NCI-H2171 treated with DMSO at 0.1 percent for 48 hours (cell line): ENCODE measurements at places on chromosomes 12 and 14.

GRCh38 chr14:90321891-90322290 is 9.8 kb downstream of the NRDE2 start:
- DNase-seq = no peak

DNA sequence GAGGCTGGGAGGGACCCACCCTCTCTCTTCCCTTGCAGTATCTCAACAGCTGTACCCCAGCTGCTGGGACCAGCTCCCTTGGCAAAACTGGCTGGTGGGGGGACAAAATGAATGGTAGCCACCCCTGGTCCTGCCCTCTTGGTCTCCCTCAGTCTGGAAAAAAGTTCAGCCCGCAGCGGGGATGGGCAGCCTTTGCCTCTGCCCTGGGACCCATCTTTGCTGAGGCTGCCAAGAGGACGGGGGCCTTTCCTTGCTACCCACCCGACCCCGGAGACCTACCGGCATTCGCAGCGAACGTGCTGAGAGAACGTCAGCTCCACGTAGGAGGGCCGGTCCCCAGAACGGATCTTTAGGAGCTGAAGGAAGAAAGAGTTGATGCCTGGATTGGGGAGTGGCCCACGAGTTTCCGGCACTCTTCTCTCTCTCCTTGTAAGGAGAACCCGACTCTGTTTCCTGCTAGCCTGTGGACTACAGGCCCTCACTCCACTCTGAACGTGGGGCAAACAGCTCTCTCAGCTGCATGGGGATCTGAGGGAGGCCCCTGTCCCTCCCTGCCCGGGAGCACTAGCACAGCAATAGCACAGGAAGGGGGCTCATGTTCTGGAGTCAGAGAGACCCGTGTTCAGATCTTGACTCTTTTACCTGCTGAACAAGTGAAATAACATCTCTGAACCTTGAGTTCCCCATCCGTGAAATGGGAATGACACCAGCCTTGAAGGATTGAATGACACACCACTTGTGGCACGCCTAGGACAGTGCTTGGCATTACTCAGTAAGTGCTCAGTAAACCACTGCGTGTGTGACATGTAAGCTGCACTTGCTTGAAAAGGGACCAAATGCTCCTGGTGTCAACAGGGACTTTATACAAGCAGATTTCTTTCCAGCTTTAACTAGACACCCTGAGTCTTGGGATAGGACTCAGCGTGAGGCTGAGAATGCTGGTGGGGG is 6.9 kb downstream of the PGF start:
- DNase-seq = no peak

DNA sequence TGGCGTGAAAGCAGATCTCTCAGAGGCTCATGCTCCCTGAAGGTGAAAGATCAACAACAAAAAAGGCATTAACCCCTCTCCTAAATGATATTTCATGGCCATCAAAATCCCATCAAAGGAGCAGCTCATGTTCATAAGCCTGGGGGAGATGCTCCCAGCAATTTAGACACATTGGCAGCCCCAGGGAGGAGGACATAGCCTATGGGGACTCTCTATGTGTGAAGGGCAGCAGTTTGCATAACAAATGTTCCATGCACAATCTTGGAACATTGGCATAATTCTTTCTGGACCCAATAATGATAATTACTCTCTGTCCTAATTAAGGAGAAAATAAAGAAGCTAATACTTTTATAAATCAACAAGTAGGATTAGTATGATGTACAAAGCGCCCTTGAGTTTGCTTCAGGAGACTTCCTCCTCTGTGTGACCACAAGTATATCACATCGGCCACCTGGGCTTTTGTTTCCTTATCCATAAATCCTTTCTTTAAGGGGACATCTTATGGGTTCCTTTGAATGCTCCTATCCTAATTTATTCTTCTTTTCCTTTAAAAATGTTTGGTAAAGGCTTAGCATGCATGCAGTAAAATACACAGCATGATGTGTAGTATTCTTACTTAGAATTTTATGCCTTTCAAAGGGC is 161.9 kb upstream of the PLEKHG7 start:
- DNase-seq = no peak

GRCh38 chr12:131188131-131189050 is 234.7 kb downstream of the ADGRD1 start:
- peak; percentile 40 for DNase-seq

DNA sequence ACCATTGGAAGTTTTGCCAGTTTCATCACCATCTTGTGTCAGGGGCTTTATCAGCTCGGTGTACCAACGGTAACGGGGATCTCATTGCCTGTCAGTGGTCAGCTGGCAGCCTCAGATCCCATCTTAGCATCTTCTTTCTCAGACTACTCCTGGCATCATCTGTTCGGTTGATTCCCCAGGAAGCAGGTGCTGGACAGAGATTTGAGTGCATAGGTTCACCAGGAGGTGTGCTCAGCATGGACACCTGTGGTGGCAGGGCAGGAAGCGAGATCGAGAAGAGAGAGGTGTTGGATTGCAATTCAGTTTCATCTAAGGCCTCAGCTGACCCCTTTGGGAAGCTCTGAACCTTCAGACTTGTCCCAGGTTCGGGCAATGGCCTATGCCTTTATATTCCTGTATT is 76.0 kb downstream of the C12orf75 start:
- DNase-seq = no peak

- no peak for DNase-seq
These were observed 358 bp downstream of the ELK3 start for GRCh38 chr12:96194576-96194889.

GRCh38 chr12:50555471-50555885 is 50.7 kb downstream of the DIP2B start:
- no peak for DNase-seq

- DNase-seq = no peak
These were observed 62.3 kb upstream of the RFLNA start for GRCh38 chr12:124232654-124232987.

GRCh38 chr12:116882742-116883141 is 1.5 kb upstream of the HRK start:
- DNase-seq = no peak

DNA sequence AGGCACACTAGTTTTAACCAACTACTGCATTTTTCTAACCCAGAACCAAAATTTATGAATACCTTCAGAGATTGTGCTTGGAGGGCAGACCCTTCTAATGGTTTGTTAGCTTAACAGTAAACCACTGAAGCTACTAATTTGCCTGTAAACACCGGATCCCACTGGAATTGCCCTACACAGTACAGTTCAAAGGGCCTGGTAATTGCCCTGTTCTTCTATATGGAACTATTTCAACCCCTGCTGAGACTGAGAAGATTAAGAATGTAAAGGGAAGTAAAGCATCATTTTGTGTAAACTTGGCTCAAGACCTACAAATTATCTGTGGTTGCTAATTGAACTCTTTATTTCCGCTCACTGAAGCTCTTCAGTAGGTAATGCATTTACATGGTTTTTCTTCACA is 468.1 kb downstream of the NPAS3 start:
- DNase-seq = no peak

DNA sequence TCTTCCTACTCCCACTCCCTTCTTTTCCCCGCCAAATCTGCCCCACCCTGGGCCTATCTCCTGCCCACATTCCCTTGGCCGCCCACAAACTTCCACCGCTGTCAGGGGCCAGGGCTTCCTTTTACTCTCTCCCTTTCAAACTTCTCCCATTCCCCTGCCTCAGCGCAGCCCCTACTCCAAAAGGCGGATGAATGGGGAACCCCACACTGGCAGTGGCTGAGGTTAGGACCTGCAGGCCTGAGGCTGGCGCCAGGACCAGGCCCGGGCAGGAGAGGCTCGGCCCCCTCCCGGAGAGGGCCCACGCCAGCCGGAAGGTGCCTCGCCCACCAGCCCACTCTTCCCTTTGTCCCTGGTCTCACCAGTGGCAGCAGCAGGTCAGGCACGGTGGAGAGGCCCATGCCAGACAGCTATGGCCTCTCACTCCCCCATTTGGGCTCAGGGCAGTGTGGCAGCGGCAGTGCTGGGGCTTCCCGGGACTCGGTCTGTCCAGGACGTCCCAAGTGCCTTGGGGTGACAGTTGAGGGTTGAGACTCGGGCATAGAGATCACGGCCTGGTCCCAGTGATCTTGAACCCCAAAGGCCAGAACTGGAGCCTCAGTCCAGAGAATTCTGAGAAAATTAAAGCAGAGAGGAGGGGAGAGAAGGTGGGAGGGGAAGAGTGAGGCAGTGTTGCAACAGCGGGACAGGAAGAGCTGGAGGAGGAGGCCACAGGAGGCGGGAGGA is at the start of gene TNFRSF1A:
Gene TNFRSF1A (minus strand): TSS at position 660 of the 723 bp plus-strand sequence. CDS start 262 bp downstream, at position 398.
- DNase-seq = no peak

GRCh38 chr12:95083938-95084337 is 10.5 kb upstream of the NR2C1 start:
- no peak for DNase-seq

DNA sequence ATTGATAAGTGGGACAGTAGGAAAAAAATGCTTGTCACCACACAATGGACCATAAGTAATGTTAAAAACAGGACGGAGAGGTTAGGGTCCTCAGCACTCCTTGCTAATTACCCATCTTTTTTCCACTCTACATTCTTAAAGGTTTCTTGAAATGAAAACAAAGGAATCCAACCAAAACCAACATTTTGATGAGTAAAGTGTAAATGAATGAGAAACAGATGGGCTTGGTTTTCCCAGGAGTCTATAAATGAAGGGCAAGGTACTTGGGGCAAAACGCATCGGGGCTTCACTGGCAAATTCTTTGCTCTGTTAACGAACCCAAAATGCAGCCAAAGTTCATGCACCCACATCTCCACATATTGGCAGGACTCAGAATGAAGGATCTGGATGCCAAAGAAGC is 129.2 kb upstream of the BMP4 start:
- no peak for DNase-seq

DNA sequence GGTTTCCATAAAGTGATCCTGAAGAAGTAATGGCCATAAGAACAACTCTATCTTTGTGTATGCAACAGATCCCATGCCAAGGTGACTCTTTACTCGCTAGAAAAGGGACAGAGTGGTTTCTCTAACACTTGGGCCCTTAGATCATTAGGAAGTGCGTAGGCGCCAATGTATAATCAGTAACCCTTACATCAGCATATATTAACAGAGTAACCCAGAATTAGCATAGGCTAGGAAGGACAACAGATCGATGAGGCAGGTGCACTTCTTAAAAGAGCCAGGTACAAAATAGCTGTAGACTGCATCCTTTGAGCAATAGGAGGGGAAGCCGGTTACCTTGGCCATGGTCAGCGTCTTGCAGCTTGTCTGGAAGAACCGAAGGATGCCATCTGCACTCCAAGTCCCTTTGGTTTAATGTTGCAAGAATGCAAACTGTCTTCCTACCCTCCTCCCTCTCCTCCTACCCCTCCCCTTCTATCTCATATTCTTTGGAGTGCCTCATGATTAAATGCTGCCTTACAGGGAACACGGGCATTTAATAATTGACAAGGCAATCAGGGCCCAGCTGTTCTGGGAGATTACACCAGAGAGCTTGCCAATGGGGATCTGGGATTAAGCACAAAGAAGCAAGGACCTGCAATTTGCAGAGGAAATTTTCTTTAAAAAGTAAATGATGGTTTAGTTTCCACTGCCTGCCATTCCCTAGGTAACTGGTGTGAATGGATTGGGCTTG is 8.0 kb downstream of the GSG1 start:
- DNase-seq = no peak

- no peak for DNase-seq
These were observed 237.1 kb downstream of the GPHN start for GRCh38 chr14:66745078-66745477.

GRCh38 chr14:33908540-33909223 is 42.2 kb downstream of the EGLN3 start:
- DNase-seq = no peak

GRCh38 chr12:98453070-98453469 is 62.3 kb upstream of the TMPO start:
- no peak for DNase-seq

GRCh38 chr12:131583090-131583712 is 127.7 kb upstream of the SFSWAP start:
- DNase-seq = no peak

- peak; percentile 93 for DNase-seq
These were observed 64.1 kb upstream of the EGLN3 start for GRCh38 chr14:34014936-34015335.

DNA sequence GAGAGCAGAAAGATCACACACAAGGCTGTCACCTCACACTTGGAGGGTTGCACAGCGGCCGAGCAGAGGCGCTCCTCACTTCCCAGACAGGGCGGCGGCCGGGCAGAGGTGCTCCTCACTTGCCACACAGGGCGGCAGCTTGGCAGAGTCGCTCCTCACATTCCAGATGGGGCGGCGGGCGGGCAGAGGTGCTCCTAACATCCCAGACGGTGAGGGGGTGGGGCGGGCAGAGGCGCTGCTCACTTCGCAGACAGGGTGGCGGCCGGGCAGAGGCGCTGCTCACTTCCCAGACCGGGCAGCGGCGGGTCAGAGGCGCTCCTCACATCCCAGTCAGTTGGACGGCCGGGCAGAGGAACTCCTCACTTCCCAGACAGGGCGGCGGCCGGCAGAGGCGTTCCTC is 9.1 kb downstream of the TMBIM4 start:
- no peak for DNase-seq

- no peak for DNase-seq
These were observed 17.6 kb downstream of the PHLDA1 start for GRCh38 chr12:76014007-76014406.

DNA sequence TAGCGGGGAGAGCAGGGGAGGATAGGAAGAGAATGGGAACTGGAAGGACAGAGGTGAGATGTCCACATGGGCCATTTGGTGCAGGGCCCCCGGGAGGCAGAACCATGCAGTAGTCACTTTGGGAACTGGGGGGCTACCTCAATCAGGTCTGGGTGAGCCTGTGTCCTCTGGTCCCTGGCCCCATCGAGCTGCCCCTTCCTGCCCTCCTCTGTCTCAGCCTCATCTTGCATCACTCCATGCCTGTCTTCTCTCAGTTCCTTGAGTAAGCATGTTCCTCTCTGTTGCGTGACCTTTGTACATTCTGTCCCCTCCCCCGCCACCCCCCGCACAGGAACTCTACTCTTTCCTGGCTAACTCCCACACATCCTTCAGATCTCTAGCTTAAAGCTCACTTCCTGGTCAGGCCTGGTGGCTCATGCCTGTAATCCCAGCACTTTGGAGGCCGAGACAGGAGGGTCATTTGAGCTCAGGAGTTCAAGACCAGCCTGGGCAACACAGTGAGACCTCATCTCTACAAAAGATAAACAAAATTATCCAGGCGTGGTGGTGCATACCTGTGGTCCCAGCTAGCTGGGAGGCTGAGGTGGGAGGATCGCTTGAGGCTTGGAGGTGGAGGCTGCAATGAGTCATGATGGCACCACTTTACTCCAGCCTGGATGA is 23.2 kb downstream of the FOS start:
- no peak for DNase-seq

DNA sequence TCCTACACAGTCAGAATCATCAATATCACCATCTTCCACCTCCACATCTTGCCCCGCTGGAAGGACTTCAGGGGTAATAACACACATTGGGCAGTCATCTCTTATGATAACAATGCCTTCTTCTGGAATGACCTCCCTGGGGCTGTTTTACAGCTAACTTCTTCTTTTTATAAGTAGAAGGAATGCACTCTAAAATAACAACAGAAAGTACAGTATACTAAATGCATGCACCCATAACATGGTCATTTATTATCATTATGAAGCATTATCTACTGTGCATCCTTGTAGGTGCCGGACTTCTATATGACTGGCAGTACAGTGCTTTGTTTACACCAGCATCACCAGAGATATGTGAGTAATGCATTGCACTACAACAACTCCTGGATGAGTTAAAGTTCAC is 19.0 kb upstream of the NUAK1 start:
- DNase-seq = no peak

GRCh38 chr12:24232531-24232930 is 283.1 kb upstream of the SOX5 start:
- DNase-seq = no peak
